ENCODE measurements at places on chromosomes 3 and 15. TPM values are rescaled to one million over a fixed set of nuclear protein-coding genes. Genes with fewer than 3 reads are reported as not detected.

TPRG1 gene
- 1.8 TPM for total RNA-seq

GABRR3 gene
- total RNA-seq, result not detected

SGO1 gene
- 19.5 TPM for total RNA-seq

ARRDC4 gene
- 73.9 TPM for total RNA-seq

IL20RB gene
- total RNA-seq, result 0.74 TPM

SHC4 gene
- 0.50 TPM for total RNA-seq
